Fibroblast of skin of right quadriceps (primary cell): ENCODE measurements at places on chromosomes 4 and X.

- DNase-seq, result no peak
Observed at GRCh38 chr4:124085561-124086180, 626.9 kb downstream of the ANKRD50 start.

DNA sequence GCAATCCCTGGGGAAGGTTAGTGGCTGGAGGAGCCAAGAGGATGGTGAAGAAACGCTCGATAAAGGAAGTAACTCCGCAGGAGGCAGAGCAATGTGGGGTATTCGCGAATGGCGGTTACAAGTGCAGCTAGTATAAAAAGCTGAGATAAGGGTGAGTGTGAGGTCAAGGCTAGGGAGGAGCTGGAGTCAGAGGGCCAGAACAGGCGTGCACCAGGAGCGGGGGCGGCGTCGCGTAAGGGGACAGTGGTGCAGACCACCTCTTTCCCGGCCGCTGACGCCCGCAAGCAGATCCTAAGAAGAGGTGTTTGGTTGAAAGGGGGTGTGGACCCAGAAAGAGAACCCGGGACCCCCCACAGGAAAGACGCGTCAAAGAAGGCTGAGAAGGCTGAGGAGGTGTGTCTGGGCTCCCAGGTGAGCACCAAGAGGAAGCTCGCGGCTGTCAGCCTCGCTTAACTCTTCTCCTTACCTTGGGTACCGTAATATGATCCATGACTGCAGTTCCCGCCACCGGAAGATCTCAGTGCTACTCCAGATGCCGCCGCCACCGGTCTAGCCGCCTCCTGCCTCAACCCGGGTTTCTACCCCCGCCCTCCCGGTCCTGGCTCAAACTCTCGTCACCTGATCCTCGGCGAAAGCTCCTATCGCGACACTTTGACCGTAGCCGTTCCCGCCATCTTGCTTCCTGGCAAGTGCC is at the start of gene MTMR8:
TSS of gene MTMR8 (minus strand) at position 579 of the 694 bp plus-strand sequence. CDS start at position 490, 89 bp downstream.
- peak; percentile 2 for DNase-seq

GRCh38 chr4:8241895-8242696 is 27.5 kb upstream of the HTRA3 start:
- peak; percentile 87 for DNase-seq

GRCh38 chr4:7770224-7771050 is 169.2 kb downstream of the AFAP1 start:
- DNase-seq, result no peak

GRCh38 chrX:30627818-30628652 is 25.2 kb upstream of the GK start:
- DNase-seq, result no peak

DNA sequence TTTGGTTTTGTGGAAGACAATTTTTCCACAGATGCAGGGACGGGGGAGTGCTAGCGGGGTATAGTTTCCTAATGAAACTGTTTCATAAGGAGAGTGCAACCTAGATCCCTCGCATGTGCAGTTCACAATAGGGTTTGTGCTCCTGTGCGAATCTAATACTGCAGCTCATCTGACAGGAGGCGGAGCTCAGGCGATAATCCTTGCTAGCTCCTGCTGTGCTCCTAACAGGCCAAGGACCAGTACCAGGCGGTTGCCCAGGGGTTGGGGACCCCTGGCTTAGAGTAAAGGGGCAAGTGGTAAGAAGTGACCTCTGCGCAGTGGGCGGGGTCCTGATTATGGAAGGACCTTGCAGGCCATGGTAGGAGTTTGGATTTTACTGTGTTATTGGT is 3.8 kb downstream of the SCML1 start:
- DNase-seq, result no peak

- DNase-seq, result no peak
Observed at GRCh38 chr4:107987916-107988762, 1.6 kb upstream of the HADH start.

DNA sequence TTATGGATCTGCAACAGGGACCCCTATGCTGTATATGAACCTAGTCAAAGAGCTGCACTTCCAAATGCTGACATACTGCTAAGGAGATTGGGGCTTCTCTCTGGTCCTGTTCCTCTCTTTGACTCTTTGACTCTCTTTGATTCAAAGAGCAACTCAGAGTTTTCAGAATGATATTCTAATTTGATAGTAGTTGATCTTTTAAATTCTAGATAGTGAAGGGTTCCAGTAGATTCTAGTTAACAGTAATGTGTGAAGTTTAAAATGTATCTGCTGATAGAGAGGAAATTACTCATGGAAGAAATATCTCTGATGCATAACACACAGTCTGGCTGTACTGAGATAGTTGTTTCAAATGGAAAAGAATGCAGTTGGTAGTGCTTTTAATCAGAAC is 239.1 kb downstream of the RASL11B start:
- DNase-seq, result peak; percentile 84

DNA sequence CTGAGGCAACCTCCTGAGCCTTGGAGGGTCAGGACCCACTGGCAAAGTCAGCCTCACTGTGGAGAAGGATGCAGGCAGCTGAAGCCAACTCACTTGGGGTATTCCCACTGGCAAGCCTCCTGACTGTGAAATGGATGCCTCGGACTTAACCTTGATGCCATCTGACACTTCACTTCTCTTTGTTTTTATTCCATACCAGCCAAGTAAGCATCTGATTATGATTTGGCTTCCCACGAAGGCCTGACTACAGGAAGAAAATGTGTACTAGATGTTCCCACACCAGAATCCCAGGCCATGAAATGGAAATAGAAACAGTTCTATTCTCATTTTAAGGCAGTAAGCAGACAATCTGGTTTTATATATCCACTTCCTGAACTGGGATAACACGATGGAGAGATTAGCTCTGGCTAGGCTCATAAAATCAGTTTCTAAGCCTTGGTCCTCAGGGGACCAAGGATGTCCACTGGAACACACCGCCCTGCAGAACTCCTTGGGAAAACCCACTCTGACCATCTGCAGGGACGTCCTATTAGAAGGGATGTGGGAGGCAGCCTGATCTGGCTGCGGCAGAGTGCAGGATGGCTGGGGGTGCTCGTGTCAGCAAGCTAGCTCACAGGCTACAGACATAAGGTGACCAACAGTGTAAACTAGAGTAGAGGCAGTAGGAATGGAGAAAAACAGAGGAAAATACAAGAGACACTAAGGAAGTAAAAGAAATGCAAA is 89.3 kb downstream of the TSPAN5 start:
- DNase-seq, result no peak

- DNase-seq, result peak; percentile 42
Observed at GRCh38 chr4:140935254-140935653, 179.1 kb upstream of the TBC1D9 start.

DNA sequence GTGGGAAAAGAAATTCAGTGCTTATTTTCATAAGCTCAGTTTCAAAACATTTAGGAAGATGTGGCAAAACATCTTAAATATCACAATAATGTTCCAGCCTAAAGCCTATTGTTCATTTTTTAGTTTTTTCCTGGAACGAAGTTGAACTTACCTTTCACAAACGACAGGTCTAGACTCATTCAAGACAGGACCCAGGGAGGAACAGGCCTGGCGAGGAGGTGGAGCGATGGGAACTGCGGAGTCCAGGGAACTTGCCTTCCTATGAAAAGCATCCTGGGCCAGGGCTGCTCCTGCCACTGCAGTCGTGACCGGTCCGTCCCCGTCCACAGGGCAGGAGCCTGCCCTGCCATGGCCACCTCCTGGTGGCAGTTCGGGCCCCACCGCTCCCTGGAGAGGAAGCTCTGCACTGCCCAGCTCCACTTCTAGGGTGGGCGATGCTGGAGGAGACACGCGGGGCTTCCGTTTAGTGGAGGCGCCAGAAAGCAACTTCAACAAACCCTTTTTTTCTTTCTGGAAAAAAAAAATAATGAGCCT is 96.7 kb upstream of the CBR4 start:
- DNase-seq, result no peak

GRCh38 chr4:120918788-120919187 is 3.7 kb downstream of the PRDM5 start:
- no peak for DNase-seq

DNA sequence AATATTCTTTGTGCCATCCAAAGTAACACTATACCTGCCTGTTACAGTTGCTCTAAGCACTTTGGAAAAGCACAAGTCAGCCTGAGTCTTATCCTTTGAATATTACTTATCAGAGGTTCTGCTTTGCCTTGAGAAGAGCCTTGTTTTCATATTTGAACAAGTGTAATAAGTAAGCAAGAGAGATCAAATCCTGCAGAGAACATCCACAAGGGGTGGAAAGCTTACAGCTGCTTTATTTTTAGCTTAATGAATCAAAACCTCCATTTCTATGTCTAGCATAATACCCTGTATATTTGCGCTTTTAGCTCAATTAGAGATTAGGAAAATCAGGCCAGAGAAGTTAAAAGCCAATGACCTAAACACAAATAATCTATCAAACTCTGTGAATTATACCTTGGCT is 139.8 kb downstream of the CDS1 start:
- no peak for DNase-seq

- peak; percentile 79 for DNase-seq
Observed at GRCh38 chrX:14352511-14352910, 176.8 kb upstream of the GLRA2 start.

DNA sequence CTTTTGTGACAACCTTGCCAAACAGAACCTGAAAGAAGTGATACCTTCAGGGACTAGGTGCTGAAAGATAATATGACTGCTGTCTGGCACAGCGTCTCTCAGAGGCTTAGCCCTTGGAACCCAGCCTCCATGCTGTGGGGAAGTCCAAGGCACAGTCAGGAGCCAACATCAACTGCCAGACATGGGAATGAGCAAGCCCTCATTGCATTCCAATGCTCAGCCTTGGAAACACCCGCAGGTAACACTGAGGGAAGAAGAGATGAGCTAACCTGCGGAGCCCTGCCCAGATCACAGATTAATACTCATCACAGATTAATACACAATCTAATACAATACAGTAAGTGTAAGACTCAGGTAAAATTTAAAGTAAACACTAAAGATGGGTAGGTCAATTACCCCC is 31.5 kb downstream of the LDB2 start:
- no peak for DNase-seq

- peak; percentile 21 for DNase-seq
Observed at GRCh38 chr4:33072298-33073089, 2352.3 kb downstream of the PCDH7 start.

GRCh38 chr4:183241322-183241640 is 78.8 kb downstream of the CLDN22 start:
- no peak for DNase-seq

- peak; percentile 41 for DNase-seq
Observed at GRCh38 chr4:7933651-7934510, 5.8 kb downstream of the AFAP1 start.

DNA sequence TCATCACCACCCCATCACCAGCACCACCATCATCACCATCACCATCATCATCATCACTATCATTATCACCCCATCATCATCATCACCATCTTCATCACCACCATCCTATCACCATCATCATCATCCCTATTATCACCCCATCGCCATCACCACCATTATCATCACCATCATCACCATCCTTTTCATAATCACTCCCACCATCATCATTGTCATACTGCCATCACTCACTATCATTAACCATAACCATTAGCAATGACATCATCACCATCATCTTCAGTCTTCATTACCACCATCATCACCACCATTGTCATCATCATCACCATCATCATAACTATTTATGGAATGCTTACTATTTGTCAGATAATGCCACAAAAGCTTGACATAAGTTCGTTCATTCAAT is 35.7 kb downstream of the CRMP1 start:
- DNase-seq, result no peak

DNA sequence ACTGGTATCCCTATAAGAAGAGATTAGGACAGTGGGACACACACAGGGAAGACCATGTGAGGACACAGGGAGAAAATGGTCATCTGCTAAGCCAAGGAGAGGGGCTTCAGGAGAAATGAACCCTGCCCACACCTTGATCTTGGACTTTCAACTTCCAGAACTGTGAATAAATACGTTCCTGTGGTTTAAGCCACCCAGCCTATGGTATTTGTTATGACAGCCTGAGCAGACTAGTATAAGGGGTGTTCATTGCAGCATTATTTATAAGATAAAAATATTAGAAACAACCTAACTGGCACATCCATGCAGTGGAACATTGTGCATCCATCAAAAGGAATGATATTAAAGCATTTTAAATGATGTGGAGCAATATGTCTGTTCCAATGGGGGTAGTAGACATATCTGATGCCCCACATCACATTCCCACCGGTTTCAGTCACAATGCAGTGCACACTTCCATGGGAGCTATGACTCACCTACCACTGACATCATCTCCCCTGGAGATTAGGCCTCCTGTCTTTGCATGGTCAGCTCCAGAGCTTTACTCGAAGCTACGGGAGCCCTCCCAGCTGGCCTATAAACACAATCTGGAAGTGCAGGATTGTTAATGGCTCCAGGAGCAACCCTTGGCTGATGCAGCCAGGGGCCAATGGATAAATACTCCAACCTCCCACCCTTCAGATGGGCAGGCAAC is 38.9 kb upstream of the MAMLD1 start:
- DNase-seq, result peak; percentile 89

- peak; percentile 26 for DNase-seq
Observed at GRCh38 chrX:69298466-69299140, 133.3 kb upstream of the PJA1 start.

GRCh38 chr4:95415346-95415771 is 133.4 kb downstream of the UNC5C start:
- DNase-seq, result peak; percentile 1

- DNase-seq, result no peak
Observed at GRCh38 chr4:14115106-14115505, 487.6 kb upstream of the BOD1L1 start.

DNA sequence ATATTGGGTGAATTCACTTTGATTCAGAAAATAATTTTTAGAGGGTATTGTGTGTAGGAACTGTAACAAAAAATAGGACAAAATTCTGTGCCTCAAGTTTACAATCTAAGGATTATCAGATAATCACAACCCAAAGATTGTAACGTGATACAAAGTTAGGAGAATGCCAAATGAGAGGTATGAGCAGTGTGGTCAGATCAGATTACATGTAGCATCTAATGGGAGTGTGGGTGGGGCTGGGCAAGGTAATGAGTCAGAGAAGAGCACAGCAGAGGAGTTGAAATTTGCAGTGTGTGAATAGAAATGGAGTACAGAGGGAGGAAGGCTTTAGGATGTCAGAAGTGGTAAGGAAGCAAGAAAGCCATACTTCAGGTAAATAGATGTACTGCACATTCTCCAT is 103.4 kb upstream of the TEX13A start:
- peak; percentile 71 for DNase-seq

DNA sequence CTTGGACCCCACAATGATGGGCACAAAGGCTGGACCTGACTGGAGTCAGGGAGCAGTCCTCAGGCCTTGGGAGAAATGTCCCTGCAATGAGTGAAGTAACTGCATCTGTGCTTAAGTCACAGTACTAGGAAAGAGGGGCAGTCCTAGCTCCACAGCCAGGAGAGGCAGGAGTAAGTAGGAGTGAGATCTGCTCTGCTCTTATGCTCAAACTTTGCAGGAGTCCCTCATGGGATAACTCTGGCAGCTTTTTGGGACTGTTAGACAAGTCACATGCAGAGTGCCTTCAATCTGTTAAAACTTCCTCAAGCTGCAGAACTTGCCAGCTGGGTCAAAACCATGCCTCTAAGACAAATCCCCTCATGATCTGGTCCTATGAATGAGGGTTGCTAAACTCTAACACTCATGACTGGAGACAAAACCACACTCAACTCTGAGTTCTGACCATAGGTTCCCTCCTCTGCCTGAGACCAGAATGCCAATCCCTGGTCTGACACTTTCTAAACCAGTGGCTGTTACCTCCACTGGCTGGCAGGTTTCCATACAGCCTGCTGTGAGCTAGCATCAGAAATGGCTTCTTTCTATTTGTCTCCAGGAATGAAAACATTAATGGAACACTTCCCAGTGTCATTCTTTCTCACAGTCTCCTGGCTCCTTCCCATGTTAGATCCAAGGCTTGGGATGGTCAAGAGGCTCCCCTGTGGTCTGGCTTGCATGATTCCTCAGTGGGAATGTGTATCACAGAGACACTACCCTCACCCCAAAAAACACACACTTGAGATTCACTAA is 819.3 kb downstream of the PCDH7 start:
- DNase-seq, result no peak

GRCh38 chrX:153732401-153732800 is 7.7 kb downstream of the ABCD1 start:
- DNase-seq, result no peak
